Esophagus squamous epithelium (tissue), 5 donors: ENCODE measurements at places on chromosomes 7 and 10.

DNA sequence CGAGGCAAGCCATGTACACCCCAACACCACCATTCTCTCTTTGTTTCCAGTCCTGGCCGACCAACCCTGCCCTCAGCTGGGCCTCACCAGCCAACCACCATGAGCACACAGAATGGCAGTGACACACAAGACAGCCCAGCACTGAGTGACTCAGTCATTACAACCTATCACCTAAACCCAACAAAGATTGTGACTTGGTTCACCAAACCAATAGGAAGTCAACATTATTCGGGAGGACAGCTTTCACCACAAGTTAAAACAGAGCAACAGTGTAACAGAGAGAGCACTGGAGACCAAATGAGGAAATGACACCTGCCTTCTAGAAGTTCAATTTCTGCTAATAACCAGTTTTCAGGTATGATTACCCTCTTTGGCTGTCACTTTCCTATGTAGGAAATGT is 72.1 kb downstream of the DNMBP start:
- no peak for DNase-seq

- DNase-seq: no peak
Measured at GRCh38 chr10:36666451-36666850, 458.9 kb upstream of the ANKRD30A start.

- no peak for DNase-seq
Measured at GRCh38 chr10:126130271-126130710, 233.9 kb downstream of the FANK1 start.

DNA sequence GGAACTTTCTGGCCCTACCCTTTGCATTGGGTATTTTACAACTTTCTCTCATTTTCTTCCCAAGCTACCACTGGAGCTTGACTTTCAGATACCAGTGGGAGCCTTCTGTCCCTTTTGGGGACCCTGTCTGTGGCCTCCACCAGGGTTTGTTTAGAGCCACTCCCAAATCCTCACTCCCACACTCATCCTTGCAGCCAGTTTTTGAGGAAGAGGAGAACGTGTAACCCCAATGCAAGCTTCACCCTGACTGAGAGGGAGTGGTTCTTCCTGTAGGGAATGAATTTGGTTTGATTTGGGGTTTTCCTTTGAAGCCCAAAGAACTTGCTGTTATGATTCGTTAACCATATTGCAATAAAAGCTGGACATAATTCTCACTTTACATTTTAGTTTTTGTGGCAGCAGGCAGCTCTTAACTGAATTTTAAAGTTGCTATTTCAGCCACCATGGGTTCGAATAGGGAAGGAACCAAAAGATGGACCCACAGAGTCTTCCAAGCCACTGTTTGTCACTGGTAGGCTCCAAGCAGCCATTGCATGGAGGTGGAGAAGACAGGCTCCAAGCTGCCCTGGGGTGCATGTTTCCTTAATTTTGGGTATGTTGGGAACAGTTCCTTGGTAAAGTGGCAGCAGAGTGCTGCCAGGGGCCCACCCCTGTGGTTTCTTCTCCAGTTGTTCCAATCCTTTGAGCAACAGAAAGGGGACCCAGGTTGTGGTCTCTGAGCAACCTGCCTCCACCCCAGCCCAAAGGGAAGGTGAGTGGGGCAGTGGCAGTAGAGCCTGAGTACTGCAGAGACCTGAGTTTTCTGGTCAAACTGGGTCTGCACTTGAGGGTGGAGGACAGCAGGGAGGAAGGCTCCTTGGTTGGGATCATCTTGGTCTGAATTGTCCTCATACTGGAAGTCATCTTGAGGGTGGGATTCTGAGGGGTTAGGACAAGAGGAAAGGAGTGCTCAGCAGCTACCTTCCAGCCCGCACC is 5.1 kb downstream of the EVX1 start:
- DNase-seq: no peak

- DNase-seq: no peak
Measured at GRCh38 chr7:108248418-108248817, 118.3 kb upstream of the LAMB4 start.

- no peak for DNase-seq
Measured at GRCh38 chr10:44171765-44172164, 213.1 kb downstream of the CXCL12 start.

DNA sequence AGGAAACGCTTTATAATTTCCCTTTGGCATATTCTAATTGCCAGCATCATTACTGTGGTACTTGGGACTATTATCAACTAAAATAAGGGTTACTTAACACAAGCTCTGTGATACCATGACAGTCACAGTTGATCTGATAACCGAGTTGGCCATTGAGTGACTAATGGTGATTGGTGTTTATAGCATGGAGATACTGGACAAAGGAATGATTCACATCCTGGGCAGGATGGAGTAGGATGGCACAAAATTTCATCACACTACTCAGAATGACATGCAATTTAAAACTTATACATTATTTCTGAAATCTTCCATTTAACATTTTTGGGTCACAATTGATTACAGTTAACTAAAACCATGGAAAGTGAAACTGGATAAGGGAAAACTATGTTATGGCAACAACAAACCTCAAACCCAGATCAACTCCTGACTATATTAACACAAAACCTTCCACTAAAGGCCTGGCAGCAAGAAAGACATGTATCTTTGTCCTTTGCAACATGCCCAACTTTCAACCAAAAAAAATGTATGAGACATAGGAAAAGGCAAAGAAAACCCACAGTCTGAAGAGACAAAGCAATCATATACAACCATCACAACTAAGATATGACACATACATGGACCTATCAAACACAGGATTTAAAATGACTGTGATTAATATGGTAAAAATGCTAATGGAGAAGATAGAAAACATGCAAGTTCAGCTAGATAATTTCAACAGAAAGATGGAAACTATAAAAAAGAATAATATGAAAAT is 208.5 kb upstream of the NRP1 start:
- no peak for DNase-seq

DNA sequence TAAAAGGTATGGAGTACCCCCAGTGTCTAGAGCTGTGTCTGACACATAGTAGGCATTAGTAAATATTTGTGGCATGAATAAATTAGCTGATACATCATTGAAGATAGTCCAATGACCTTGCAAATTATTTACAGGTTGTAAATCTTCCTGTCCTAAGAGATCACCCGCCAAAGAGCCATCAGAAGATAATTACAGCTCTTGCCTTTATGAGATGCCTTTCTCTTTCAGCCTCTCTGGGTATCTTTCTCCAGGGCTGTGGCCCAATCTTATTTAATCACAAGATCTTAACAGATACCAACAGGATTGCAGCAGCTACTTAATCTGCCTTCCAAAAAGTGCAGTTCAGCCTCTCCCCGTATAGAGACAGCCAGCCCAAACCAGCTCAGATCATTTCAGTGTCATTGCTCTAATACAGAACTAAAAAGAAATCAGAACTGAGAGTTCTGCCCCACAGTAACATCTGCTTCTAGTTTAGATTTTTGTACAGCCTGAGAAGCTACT is 41.5 kb downstream of the MYOF start:
- no peak for DNase-seq

- DNase-seq: no peak
Measured at GRCh38 chr7:34523226-34523918, 134.6 kb upstream of the NPSR1 start.
